ENCODE measurements at places on chromosomes 3 and 15.

- no peak for DNase-seq
Observed at GRCh38 chr3:79477242-79477641, 290.6 kb downstream of the ROBO1 start.

DNA sequence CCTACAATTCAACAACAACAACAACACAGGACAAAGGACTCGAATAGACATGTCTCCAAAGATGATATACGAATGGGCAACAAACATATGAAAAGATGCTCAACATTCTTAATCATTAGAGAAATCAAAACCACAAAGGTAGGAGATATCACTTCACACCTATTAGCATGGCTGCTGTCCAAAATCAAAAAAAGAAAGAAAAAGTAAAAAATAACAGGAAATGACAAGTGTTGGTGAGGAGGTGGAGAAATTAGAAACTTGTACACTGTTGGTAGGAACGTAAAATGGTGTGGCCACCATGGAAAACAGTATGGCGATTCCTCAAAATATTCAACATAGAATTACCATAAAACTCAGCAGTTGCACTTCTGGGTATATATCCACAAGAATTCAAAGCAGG lies 312.3 kb upstream of the STT3B start:
- DNase-seq = no peak

DNA sequence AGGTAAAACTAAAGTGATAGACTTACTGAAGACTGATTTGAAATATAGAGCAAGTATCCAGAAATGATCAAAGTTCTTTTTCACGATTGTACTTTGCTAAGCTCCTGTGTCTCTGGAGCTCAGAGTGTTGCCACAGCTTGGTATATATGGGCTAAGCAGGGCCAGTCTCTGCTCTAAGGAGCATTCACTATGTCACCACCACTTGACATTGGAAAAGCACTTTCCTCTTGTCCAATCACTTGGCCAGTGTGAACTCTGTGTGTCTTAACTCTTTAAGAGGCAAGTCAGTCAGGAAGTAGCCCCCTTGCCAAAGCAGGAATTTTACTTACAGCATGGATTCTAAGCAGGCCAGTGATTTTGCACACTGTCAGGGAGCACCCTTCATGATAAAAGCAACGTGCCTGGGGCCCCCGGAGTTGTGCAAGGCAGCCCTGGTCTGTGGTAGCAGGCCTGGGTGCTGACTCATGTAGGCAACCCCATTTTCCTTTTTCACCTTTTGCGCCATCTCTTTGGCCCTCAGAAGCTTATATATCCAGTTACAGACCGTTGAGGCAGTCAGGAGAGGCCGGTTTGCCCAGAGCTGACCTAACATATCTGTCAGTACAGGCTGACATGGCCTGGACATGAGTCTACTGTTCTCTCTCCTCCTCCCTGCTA lies 73.0 kb downstream of the HCN4 start:
- DNase-seq = no peak

DNA sequence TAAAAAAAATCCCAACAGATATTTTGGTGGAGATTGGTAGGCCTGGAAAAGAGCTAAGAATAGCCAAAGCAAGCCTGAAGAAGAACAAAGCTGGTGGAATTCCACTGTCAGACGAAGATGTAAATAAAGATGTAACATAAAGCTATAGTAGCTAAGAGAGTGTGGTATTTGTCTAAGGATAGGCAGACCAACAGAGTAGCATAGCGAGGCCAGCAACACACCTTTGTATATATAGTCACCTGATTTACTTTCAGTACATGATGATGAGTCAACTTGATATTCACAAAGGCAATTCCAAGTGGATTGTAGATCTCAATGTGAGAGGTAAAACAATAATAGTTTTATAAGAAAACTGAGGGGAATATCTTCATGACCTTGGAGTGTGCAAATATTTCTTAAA lies 53.6 kb upstream of the SYN2 start:
- DNase-seq = no peak

DNA sequence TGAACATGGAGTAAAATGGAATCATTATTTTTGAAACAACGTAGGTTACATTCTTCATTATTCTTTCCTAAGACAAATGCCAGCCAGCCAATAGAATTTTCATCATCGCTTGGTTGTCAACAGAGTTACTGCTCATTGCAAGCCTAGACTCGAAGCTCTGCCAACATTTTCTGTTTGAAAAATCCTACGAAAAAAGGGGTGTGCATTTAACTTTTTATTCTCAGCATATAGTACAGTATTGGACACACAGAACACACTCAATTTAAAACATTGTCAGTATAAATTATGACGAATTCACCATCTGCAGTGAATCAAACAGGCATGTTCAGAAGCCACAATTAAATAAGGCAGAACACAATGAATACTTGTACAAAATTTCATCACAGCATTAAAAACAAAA lies 232.1 kb downstream of the NR1D2 start:
- no peak for DNase-seq

- DNase-seq = no peak
Observed at GRCh38 chr3:10627884-10628572, 122.6 kb upstream of the ATP2B2 start.

DNA sequence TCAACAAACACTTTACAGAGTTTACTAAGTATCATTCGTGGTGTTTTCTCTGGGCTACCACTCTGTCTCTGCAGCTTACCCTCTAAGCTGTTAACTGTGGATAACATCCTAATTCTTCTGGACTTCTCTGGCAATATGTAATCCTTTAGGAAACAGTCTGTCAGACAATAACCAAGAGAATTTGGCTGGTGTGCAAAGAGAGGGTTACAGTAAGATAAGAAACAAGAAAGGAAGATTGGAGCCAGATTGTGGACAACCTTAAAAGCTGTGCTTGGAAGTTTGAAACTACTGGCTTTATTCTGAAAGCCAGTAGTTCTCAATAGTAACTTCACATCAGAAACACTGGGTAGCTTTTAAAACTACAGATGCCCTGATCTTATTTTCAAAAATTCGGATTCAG lies 778 bp downstream of the ARL6 start:
- DNase-seq = no peak

DNA sequence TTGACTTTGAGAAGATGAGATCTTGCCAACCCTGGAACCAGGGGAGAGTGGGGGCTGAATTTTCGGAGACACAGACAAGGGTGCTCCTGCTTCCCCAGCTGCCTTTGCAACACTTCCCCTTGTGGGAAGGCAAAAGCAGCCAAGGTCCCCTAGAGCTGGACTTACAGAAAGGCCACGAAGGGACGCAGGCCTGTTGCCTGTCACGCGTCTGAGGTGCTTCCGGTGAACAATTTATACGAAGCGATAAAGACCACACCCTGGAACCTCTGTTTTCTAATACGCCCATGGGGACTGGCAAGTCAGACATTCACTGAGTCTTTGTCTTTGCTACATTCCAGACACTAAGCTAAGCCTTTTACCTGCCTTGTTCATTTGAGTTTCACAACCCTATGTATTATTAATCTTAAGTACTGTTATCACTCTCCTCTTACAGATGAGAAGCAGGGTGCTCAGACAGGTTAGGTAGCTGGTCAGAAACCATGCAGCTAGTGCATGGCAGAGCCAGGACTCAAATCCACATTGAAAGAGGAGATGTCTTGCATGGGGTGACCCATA lies 13.2 kb downstream of the MEGF11 start:
- no peak for DNase-seq

DNA sequence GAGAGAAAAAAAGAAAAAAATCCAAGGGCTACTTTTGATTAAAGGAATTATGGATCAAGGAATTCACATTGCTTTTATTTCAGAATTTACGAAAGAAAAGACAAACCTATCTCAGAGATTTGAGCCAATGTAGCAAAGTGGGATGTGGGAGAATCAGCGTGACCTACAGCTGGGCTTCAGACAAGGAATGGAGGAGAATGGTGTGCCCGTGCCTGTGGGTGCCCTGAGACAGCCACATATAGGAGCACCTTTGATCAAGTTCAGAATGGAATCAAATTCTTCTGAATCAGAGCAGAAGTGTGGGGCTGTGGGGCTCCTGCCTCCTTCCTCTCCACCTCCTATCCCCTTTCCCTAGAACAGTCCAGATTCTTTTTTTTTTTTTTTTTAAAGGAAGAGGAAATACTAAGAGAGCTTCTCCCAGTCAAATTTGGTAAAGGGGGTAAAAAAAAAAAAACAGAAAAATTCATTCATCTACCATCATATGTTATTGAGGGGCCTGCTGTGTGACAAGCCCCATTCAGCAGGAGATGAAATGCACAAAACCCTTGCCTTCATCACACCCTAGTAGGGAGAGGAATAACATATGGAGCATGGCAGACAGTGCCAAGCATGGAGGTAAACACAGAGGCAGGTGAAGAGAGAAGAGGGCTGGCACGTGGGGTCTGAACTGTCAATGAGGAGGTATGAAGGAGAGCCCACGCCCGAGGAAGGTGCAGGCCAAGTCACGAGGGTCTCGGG lies 25.0 kb upstream of the MUSTN1 start:
- no peak for DNase-seq

DNA sequence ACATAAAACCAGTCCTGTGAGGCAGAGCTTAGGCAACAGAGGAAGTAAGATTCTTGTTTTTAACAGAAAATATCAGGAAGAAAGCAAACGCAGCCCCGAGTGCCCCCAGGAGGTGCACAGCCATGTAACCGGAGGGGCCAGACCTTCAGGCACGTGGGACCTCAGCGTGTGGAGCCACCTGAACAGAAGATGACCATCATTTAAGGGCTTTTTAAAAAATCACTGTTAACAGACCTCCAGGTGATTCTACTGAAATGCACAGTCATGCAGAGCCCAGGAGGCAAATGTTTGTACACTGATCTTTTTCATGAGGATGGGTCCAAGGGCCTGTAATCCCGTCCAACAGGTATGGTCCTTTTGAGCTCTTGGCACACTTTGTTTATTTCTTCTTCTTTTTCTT lies 38.8 kb downstream of the SPG21 start:
- DNase-seq = no peak

DNA sequence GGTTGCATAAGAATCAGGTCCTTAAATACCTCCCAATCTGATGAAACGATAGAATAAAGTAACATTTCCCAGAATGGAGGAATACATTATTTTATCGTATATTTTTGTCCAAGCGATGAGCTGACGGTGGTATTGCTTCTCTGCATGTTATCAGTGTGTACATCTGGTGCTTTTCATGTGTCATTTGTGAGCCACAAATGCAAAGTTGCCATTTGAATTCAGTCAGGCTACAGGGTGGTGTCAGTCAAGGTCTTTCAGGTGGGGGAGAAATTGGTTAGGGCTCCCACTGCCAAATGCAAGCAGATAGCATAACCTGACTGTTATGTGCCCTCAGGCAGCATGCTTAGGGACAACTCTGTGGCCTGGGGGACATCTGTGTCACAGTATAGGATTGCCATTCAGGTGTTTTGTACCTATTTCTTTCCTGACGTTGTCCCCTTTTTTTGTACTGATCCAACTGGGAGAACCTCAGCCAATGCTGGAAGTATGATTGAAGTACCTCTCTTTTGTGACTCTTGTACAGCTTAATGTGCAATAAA lies 26.5 kb upstream of the TIMP4 start:
- no peak for DNase-seq

DNA sequence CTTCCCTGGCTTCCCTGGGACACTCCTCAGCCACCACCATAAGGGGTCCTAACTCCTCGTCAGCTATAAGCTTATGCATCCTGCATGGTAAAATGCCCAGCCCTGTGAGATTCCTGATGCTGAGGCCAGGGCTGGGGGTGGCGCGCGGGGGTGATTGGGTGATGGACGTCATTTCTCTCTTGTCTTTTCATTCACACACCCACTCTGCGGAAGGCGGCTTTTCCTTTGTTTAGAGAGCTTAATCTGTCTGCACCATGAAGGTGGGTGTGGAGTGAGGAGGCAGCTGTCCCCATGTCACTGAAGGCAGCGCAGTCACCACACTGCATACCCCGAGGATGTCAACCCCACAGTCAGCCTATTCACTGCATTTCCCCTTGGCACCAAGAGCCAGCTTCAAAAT lies 110.0 kb upstream of the NSMCE3 start:
- no peak for DNase-seq

GRCh38 chr15:29937956-29938355 lies 115.7 kb upstream of the TJP1 start:
- DNase-seq = no peak

All from activated CD4-positive, CD25-positive, alpha-beta regulatory T cell (primary cell).